ENCODE measurements at places on chromosomes 16 and 17.

GRCh38 chr16:75420987-75421819 is 12.1 kb downstream of the CFDP1 start:
- DNase-seq, result no peak

GRCh38 chr16:3745751-3746355 is 28.5 kb upstream of the TRAP1 start:
- no peak for DNase-seq

- DNase-seq, result peak; percentile 16
Observed at GRCh38 chr16:71230122-71230845, at the start of gene HYDIN. Gene HYDIN (minus strand): TSS chr16:71230722. CDS start chr16:71186895, 43,827 bp downstream.

- no peak for DNase-seq
Observed at GRCh38 chr16:58148099-58148498, 18.9 kb upstream of the CFAP20 start.

DNA sequence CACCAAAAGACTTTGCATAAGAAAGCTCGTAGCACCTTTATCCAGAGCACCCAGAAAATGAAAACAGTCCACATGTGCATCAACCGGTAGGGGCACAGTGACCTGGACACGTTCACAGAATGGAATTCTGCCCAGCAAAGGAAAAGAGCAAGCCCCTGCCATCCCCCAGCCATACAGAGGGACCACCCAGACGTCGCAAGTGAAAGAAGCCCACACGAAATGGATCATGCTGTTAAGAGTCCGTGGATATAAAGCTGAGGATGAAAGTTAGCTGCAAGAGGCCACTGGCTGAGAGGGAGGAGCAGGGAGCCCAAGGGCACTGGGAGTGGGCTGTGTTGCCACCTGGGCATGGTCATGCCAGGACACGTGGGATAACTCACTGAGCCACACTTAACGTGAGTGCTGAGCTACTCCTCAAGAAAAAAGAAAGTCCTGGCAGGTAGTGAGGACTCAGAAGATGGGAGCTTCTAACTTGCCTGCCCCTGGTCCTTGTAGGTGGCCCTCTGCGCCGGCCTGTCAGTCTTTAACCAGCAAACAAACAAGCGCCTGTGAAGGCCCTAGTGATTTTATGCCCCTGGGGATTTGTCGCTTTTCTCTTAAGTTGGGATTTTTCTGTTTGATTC is 190.7 kb downstream of the C16orf95 start:
- no peak for DNase-seq

GRCh38 chr17:18981642-18982424 is 22.7 kb downstream of the FAM83G start:
- no peak for DNase-seq

DNA sequence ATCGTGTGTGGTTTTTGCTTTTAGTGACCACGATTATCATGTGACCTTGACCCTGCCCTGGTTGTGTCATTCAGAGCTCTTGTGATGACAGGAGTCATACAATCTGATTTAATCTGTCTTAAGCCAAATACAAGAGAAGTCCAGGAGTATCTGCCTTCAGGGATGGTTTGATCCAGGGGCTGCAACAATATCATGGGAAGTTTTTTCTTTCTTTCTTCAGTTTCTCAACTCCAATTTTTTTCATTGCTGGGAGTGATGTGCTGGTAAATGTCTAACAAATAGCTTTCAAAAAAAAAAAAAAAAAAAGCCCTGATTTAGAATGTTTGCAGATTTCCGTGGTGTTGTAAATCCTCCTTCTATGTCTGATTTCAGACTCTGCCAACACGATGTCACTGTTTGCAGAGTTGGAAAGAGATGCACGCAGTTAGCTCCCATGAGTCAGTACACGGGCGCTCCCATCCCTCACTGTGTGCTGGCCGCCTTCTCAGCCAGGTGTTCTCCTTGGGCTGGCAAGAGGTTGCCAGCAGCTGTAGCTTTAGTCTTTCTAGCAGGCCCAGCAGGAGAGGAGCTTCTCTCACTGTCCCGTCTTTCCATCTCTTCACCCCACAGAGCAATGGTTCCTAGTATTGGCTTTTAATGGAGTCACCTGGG is 229.7 kb downstream of the SNX29 start:
- DNase-seq, result no peak

DNA sequence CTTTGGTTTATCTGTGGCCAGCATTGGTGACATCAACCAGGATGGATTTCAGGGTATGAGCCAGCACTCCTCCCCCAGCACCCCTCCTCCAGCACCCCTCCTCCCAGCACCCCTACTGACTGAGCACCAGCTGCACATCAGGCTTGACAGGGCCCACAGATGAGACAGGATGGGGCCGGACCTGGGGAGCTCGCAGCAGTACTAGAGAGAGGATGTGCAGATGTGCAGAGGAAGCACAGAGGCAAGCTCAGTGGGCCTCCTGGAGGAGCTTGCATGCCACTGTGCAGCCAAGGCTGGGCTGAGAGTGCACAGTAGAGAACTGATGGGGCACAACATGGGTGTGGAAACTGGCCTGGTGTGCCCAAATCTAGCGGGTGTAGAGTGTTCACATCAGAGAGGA is 16.2 kb downstream of the ITGA3 start:
- DNase-seq, result no peak

GRCh38 chr17:2070241-2071023 is 15.5 kb downstream of the HIC1 start:
- no peak for DNase-seq

GRCh38 chr16:53413864-53414263 is 20.4 kb upstream of the RBL2 start:
- no peak for DNase-seq

DNA sequence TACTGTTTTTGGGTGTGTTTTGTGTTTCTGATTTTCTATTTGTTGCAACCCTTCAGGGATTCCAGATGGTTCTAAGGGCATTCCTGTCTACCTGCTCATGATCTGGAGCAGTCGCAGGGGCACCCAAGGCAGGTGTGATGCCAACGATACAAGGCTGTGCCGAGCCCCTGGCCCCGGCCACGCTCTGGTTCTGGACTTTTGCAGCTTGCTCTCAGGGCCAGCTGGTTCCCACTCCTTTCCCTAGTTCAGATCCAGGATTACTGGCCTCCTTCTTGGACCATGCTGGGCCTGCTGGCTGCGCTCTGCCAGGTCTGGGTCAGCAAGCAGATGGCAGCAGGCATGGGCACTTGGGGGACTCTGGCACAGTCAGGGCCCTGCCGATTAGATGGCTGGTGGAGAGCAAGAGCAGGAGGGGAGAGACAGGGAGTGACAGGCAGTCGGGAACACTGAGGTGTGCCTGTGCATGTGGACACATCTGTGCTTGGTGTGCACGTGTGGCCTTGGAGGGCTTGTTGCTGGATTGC is 15.2 kb upstream of the RAP1GAP2 start:
- no peak for DNase-seq

GRCh38 chr16:47229053-47230050 is 85.6 kb upstream of the NETO2 start:
- DNase-seq, result no peak

GRCh38 chr16:19252904-19253303 is 32.6 kb upstream of the CLEC19A start:
- no peak for DNase-seq

DNA sequence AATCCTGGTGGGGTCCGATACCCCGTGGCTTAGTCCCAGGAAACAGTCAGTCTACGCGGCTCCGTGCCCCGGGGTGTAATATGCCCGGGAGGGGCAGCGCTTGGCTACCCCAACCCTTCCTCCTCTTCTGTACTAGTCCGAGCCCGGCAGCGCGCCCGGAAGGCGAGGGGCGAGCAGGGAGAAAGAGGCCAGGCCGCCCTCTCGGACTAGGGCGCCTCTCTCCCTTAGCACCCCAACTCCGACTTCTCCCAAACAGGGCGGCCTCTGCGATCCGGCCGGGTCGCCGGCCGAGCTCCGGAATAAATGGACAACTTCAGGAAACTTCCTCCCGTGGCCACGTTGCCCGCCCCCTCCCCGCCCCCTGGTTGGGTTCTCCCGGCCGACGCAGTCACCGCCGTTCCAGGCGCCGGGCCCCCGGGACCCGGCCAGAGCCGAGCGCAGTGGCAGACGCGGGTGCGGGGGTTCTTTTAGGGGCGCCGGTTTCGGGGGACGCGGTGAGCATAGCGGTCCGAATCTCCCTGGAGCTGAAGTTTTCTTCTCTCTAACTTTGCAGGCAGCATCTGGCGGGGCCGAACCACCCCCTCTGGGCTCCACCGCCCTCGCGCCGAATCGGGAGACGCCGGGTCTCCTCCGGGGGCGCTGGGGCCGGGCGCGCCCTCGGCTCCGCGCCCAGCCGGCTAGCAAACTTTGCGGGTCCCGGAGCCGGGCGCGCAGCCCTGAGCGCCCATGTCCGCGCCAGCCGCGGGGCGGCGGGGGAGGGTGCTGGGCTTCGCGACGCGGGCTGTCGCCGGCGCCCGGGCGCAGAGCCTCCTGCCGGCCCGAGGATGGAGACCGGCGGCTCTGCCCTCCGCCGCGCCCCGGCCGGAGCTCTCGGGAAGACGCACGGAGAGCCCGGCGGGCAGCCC is at the start of gene SDK2:
TSS of gene SDK2 (minus strand) at position 301 of the 905 bp plus-strand sequence. CDS start 357 bp downstream, outside the sequence.
- DNase-seq, result no peak

DNA sequence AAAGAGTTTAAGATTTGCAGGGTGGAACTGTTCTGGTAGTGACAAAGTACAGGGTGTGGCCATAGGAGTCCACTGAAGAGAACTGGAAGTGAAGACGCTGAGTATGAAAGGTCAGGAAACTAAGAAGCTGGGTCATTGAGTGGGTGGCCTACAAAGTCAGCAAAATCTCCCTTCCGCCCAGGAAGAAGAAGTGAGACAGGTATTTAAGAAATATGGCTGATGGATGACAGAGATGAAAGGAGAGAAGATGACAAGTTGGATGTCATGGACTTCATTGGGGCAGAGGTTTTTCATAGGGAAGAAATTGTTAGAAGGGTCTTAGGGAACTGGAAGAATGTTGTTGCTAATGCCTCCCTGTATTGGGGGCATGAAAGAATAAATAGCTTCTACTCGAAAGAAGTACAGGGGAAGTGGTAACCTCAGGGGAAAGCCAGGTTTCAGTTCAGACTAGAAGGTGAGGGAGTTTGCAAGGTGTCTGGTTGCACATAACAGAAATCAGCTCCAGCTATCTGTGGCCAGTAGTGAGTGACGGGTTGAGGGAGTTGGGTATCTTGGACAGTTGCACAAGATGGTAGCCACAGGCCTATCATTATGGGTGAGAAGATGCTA is 33.6 kb upstream of the MED13 start:
- DNase-seq, result no peak

DNA sequence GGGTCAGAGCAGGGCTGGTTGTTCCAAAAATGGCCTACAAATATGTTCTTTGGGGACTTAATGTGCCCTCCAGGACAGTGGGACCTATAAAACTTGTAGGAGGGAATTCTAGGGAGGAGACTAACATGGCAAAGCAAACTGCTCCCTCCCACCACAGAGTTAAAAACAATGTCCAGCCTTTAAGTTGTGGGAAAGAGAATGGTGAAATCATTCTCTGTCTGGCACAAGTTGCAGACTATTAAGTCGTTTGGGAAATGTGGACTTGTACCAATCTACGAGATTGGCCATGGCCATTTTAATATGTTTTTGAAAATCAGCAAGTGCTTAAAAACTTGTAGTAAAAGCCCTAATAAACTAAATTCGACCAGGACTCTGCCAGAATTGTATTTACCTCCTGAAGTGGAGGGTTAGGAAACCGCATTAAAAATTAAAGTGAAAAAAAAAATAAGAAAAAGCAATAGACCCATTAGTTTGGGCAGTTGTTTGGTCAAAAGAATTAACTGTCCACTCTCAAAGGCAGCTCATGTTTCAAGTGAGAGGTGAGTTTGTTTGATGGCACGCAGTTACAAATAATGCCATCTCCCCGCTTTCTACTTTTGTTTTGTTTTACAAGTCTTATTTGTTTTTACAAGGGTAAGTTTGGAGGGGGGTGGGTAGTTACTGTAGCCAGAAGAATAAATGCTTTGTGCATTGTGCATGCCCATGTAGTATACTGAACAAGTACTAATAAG is 32.4 kb downstream of the ANKFN1 start:
- no peak for DNase-seq

DNA sequence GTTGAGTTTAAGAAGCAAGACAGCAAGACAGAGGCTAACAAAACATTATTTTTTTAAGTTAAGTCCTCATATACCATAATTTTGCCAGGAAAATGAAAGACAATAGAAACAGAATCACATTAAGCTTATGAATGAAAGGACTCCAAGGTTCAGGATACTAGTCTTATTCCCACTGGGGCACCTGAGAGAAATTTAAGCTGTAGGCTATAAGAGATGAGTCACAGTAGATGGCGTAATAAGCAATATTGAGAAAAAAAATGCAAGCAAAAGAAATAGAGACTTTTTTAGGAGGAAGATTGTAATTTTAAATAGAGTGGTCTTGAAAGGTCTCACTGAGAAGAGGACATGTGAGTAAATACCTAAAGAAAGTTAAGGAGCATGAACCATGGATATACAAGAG is 57.1 kb upstream of the KIF2B start:
- no peak for DNase-seq

- DNase-seq, result no peak
Observed at GRCh38 chr17:48392857-48393256, 37.2 kb downstream of the SKAP1 start.

DNA sequence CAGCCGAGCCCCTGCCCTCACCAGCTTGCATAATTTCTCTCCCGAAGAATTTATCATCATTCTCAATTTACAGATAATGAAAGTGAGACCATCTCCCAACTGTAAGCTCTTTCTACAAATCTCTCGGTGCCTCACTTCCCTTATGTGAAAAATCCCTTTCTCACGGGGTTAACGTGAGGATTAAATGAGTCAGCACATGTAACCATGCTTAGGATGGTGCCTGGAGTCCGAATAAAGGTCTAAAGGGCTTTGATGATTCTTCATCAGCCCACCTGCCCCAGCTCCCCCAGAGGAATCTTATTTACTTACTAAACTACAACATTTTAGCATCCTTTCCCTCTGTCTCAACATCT is 24.8 kb upstream of the PIK3R6 start:
- DNase-seq, result no peak

GRCh38 chr16:25729188-25729915 is 37.6 kb downstream of the HS3ST4 start:
- DNase-seq, result no peak

DNA sequence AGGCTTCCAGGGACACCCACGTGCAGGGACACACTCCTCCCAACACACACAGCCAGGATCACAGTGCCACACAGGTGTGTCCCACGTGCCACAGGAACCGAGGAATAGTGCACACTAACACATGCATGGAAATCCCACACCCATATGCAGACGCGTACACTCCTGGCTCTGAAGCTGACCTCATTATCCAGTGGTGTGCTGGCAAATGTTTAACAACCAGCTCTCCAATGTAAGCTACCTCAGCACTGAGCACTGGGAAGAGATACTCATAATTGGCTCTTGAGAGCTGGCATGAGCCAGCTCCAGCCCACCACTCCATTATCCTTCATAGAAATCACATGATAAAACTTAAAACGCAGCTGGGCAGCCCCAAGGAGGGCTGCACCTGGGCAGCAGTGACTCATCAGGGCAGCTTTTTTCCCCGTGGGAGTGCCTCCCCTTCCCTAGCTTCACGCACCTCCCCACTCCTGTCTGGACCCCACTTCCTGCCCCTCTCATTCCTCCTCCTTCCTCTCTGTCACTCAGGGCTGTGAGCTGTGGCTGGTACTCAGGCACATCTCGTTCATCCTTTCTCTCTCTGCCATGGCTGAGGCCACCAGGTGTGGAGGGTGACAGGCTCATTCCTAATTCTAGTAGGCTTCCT is 14.9 kb upstream of the TBX21 start:
- DNase-seq, result no peak

All from NCI-H2081 treated with DMSO at 0.1 percent for 48 hours (cell line).